Right renal pelvis (tissue), 4 donors: ENCODE measurements at places on chromosomes 13 and 19. TPM values are rescaled to one million over a fixed set of nuclear protein-coding genes. Genes with fewer than 3 reads are reported as not detected.

GRCh38 chr13:51519771-51520216 lies 64.5 kb upstream of the WDFY2 start:
- no peak for DNase-seq

The GRK1 gene
- not detected for polyA plus RNA-seq

The KLK11 gene
- 0.27 TPM for polyA plus RNA-seq

The CATSPERD gene
- not detected for polyA plus RNA-seq

The KLK4 gene
- 0.22 TPM for polyA plus RNA-seq

DNA sequence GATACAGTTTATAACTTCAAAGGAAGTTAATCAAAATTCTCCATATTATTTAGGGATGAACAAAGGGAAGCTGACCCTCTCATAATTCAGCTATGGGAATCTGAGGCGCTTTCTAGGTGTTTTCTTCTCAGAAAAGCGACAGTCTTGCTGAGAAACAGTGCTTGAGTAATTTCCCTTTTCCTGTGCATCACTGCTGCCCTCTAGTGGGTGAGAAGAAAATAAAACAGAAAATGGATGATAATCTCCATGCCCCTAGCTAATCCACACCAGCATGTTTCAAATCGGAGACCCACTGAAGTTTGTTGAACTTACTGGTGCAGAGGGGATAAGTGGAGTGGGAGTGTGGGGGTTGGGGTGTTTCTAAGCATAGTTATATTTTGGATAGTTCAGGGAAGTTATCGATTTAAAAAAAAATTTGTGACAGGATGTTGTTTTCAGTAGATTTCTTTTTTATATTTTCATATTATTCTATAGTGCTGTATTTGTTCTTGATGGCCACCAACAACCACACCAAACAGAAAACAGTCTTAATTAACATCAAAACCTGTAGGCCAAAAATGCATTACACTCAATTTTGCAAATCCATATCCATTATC lies 21.4 kb downstream of the LCP1 start:
- peak; percentile 63 for DNase-seq

The CRLF1 gene
- polyA plus RNA-seq = 4.0 TPM

- DNase-seq = no peak
Measured at GRCh38 chr13:25906191-25906661, 145.6 kb downstream of the SHISA2 start.

GRCh38 chr13:46211116-46211482 lies 629 bp upstream of the LRRC63 start:
- DNase-seq = no peak

GRCh38 chr19:48351341-48351752 lies 12.4 kb downstream of the TMEM143 start:
- no peak for DNase-seq

DNA sequence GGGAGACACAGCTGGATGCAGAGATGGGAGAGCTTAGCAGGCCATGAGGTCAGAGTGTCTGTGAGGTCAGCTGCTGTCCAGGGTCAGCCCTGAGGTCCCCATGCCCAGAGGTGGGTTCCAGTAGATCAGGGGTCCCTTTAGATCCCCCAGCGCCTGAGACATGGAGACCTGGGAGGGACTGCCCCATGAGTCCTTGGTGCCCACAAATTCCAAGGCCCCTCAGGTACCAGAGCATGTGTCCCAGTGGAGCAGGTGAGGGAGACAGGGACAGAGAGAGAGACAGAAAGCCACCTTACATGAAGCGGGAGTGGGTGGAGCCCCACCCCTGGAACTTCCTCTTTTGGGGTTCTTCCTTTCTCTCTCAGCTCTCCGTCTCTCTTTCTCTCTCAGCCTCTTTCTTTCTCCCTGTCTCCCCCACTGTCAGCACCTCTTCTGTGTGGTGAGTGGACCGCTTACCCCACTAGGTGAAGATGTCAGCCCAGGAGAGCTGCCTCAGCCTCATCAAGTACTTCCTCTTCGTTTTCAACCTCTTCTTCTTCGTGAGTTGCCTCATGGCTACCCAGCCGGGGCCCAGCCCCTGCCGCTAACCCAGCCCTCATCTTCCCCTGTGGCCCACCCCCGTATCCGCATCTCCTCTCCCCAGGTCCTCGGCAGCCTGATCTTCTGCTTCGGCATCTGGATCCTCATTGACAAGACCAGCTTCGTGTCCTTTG lies at the start of gene CD37:
Gene CD37 (plus strand): TSS at position 336 of the 713 bp plus-strand sequence. CDS start 135 bp downstream, at position 471.
- no peak for DNase-seq

DNA sequence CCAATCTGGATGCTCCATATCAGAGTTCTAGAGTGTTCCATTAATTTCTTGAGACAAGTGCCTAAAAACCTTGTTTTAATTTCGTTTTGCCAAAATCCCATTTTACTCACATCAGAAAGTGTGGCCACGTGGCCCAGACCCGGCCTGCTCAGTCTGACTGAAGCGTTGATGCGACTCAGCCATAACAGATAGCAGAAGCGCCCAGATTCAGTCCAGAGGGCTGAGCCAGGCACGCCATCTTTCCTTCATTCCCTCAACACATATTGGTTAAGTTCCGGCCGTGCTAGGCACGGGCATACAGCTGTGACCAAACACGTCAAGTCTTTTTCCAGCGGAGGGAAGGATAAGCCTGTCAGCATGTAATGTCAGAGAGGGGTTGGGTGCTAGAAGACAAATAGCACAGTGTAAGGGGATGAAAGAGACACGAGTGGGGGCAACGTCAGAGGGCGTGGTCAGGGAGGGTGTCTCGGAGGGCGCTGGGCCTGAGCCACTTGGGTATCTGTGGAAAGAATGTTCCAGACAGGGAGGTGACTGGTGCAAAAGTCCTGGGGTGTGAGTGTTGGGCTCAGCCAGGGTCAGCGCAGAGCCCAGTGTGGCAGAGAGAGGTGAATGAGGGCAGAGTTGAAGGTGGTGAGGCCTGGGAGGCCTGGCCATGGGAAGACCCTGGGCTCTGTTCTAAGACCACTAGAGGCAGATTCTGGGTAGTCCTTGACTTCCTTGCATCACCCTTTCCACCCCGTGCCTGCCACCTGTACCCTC lies 3.1 kb downstream of the F10 start:
- no peak for DNase-seq

- no peak for DNase-seq
Measured at GRCh38 chr19:38682872-38683392, 35.5 kb downstream of the ACTN4 start.

DNA sequence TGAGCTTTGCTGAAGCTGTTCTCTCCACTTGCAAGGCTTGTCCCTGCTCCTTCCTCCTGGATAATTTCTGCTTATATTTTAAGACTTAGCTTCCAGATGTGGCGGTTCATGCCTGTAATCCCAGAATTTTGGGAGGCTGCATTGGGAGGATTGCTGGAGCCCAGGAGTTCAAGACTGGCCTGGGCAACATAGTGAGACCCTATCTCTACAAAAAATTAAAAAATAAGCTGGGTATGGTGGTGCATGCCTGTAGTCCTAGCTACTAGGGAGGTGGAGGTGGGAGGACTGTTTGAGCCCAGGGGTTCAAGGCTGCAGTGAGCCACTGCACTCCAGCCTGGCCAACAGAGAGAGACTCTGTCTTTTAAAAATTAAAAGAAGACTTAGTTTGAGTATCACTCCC lies 31.6 kb downstream of the CEBPA start:
- no peak for DNase-seq

- no peak for DNase-seq
Measured at GRCh38 chr19:28405346-28405742, 807.6 kb downstream of the UQCRFS1 start.

DNA sequence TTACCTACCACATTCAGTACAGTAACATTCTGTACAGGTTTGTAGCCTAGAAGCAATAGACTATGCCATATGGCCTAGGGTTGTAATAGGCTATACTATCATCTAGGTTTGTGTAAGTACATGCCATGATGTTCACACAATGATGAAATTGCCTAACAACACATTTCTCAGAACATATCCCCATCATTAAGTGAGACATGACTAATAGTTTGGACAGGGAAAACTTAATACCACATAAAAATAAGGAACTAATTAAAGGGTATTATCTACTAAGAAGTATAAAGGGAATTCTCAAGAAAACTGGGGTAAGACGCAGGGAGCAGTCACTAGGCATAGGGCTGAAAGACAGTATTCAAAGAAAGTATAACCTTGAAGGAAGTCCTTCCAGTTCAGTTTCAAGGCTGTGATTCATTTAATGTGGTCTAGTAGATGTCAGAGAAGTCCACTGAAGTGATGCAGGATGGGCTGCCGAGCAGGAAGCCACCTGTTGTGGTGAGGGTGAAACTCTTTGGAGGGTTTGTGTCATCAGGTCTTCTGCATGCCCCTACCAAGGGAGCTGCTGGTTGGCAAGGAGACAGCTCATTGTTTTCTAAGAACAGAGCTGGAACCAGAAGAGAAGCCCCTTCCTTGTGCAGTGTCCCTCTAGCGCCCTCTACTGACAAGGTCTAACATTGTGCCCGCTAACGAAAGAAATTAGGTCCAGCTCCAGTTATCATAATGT lies 122.9 kb downstream of the OLFM4 start:
- peak; percentile 46 for DNase-seq

DNA sequence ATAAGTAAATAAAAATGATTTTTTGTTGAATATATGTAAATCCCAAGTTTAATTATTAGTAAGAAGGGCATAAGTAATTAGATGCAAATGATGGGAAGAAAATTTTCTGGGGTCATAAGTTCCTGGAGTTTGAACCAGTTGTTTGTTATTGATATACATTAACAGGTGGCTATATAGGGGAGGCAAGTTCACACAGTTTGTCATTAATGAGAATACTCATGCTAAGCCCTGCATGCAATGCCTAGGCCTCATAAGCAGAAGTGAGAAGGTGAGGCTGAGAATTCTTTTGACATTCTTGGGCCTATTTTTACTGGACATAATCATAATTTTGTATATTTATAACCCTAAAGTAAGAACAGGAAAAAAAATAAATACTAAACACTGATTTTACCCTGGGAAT lies 1210.7 kb upstream of the PCDH9 start:
- no peak for DNase-seq

- no peak for DNase-seq
Measured at GRCh38 chr19:40752257-40752781, 1.3 kb downstream of the SNRPA start.

- no peak for DNase-seq
Measured at GRCh38 chr19:18895824-18896341, at the start of gene CERS1. CERS1 (minus strand) TSS chr19:18896158; CDS start chr19:18896072, 86 bp downstream.

DNA sequence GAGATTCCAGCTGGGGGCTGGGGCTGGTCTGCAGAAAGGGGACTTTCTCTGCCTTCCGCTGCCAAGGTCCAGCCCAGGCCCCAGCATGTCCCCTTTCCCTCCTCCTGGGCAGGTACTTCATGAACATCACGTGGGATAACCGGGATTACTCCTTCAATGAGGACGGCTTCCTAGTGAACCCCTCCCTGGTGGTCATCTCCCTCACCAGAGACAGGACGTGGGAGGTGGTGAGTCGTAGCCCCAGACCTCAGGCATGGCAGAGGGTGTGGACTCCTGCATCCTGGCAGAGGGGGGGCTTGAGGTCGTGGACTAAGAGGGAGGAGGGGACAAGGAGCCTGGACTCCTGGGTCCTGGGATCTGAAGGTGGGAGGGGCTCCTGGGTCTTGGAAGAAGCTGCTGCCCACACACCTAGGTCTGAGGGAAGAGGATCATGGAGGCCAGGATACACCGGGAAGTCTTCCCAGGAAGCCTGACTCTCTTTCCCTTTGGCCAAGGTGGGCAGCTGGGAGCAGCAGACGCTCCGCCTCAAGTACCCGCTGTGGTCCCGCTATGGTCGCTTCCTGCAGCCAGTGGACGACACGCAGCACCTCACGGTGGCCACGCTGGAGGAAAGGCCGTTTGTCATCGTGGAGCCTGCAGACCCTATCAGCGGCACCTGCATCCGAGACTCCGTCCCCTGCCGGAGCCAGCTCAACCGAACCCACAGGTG lies 20.6 kb downstream of the GRIN2D start:
- DNase-seq = no peak

DNA sequence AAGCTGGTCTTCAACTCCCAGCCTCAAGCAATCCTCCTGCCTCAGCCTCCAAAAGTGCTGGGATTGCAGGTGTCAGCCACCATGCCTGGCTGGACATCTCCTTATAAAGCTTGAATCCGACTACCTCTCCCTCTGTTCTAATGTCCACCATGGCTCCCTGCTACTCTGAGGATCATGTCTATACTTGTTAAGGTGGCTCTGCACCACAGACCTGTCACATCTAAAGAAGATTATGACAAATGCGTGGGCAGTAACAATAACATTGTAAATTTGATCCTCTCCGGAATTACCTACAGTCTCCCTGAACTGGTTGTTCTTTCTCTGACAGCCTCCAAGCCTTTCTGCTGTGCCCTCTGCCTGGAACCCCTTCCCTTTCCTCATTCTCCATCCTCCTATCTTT lies 1.8 kb downstream of the NXNL1 start:
- DNase-seq = no peak

GRCh38 chr13:75443356-75443958 lies 38.5 kb downstream of the TBC1D4 start:
- DNase-seq = no peak

GRCh38 chr19:35902870-35903475 lies 644 bp downstream of the HCST start:
- DNase-seq = no peak

- DNase-seq = no peak
Measured at GRCh38 chr13:73803997-73804396, 330.2 kb downstream of the KLF12 start.

The CNN1 gene
- 5.2 TPM for polyA plus RNA-seq

- no peak for DNase-seq
Measured at GRCh38 chr13:23695196-23695595, 125.0 kb downstream of the TNFRSF19 start.

DNA sequence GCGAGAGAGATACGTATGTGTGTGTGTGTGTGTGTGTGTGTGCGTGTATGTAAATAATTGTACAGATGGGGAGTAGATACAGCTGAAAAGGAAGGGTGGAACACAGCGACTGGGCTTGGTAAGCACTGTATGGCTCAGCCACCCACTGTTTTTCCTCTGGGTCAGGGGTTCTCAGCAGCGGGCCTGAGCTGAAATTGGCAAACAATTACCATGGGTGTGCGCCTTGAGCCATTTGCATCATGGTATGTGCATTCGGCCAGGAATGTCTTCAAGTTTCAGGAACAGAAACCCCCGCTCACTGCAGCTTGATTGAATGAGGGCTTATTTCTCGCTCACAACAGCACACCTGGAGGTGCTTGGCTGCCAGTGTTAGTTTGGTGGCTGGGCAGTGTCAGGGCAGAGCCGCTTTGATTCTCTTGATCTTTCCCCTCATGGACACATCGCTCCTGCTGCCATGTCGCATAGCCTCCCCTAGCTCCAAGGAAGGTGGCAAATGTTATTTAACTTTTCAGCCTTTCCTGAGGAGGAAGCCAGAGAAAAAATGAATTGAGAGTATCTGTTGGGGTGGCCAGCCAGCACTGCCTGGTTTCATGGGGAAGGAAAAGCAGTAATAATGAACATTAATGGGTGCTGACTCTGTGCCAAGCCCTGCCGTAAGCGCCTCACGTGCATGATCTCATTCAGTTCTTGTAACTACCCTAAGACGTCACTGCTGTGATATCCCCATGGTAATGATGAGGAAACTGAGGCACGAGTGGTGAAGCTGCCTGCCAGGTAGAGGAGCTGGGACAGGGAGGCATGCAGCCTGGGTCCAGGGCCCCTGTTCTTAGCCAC lies 126.9 kb downstream of the SIPA1L3 start:
- DNase-seq = no peak

The TGFB1 gene
- 33.2 TPM for polyA plus RNA-seq

GRCh38 chr13:91313581-91313980 lies 33.9 kb upstream of the MIR17HG start:
- no peak for DNase-seq

- DNase-seq = peak; percentile 78
Measured at GRCh38 chr19:531009-531752, 379 bp upstream of the CDC34 start.

- DNase-seq = no peak
Measured at GRCh38 chr13:105365831-105366230, 1169.6 kb downstream of the EFNB2 start.
